Right kidney (tissue), 9 donors: ENCODE measurements at places on chromosomes 6 and 20.

DNA sequence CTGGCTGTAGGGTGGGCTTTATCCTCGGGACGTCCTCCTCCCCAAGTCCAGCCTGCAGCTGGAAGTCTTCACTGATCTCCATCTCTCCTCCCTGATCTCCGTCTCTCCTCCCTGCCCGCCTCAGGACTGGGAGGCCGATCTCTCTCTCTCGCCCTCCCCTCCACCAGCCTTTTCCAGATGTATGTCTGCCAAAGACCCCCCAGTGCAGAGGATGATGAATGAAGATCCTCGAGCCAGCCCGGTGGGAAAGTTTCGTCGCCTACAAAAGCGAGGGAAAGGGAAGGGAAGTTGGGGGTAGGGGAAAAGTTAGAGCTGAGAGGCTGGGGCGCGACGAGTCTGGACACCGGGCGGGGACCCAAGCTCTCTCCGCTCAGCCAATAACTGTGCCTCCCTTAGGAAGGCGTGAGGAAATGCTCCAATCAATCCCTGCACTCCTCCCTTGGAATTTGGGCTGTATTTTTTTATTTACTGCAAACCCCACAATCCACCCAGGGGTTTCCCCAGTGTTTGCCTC lies 595 bp upstream of the SRF start:
- peak; percentile 95 for DNase-seq

DNA sequence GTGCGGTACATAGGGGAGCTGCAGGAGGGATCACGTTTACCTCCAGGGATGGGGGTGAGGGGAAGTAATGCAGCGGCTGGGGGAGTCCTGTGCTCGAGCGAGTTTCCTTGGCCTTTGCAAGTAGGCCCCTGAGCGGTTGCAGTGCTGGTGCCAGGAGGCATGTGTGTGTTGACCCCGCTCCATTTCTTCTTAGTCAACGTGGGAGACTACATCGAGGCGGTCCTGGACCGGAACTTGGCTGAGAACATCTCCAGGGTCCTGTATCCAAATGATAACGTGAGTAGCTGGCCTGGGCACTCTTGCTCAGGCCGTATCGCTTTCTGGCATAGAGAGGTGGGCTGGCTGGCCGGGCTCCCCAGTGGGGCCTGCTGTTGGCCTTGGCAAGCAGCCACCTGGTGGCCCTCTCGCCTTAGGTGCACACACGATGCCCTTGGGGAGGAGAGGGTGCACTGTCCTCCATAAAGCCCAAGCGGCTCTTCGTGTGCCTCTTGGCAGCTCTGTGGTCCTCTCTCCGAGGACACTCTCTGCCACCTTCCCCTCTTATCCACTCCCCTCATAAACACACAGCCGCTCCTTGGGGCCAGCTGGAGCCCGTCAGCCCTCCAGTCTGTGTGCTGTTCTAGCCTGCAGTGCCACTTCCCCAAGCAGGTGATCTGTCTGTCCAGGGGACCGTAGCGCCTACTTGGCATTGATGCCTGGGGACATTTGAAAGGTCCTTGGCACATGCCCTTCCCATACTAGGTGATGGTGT lies 29.3 kb downstream of the PYGB start:
- DNase-seq: no peak

DNA sequence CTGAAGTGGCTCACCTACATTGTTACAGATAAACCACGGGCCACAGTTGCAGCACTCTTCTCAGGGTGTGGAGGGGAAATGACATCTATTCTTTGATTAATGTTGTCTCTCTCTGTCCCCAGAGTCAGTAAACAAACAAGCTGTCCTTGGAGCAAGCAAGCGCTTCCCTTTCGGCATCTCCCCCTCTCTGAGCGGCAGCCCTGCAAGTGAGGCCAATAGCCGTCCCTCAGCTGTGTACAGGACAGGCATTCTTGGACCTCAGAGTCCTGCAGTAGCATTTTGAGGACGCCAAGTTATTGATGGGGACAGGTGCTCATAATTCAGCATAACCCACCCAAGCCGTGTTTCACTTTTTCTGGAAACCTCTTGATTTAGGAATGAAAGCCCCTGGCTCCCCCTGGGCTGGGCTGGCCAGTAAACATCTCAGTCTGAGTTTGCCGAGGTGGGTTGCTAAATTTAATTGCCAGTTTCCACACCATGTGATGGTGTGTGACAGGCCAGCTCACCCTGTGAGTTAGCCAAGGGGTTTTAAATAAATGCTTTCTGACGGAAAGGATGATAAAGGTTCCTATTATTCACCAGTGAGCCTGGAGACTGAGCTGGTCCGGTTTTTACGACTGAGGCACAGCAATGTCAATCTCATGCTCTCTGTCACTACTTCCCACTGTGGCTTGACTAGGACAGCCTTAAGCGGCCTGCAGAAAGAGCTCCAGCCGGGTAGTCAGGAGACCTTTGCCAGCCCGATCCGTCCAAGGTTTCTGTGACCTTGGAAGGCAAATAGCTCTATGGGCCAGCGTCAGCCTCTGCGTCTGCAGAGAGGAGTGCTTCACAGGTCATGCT lies 214.8 kb upstream of the RREB1 start:
- DNase-seq: no peak

GRCh38 chr20:59307270-59307669 lies 6.9 kb downstream of the EDN3 start:
- no peak for DNase-seq
